Ureter (tissue), 1 donor: ENCODE measurements at places on chromosomes 2 and 18. TPM values are rescaled to one million over a fixed set of nuclear protein-coding genes. Genes with fewer than 3 reads are reported as not detected.

PDE1A gene
- 9.7 TPM for total RNA-seq

REG3G gene
- total RNA-seq, result not detected

ID2 gene
- 62.3 TPM for total RNA-seq

MBOAT2 gene
- 40.7 TPM for total RNA-seq

UGT1A10 gene
- total RNA-seq, result 3.0 TPM

GPR35 gene
- total RNA-seq, result 1.6 TPM

GRB14 gene
- total RNA-seq, result 6.7 TPM

ANKRD30BL gene
- 0.36 TPM for total RNA-seq

VAMP5 gene
- total RNA-seq, result 32.8 TPM

SRD5A2 gene
- 0.65 TPM for total RNA-seq

DTNA gene
- 55.7 TPM for total RNA-seq

B3GNT7 gene
- total RNA-seq, result 2.2 TPM

CDH7 gene
- total RNA-seq, result not detected

PLA2R1 gene
- 19.0 TPM for total RNA-seq

UBE2F gene
- total RNA-seq, result 44.4 TPM

ITPRID2 gene
- total RNA-seq, result 108 TPM
